ENCODE measurements at places on chromosomes 3 and 15.

DNA sequence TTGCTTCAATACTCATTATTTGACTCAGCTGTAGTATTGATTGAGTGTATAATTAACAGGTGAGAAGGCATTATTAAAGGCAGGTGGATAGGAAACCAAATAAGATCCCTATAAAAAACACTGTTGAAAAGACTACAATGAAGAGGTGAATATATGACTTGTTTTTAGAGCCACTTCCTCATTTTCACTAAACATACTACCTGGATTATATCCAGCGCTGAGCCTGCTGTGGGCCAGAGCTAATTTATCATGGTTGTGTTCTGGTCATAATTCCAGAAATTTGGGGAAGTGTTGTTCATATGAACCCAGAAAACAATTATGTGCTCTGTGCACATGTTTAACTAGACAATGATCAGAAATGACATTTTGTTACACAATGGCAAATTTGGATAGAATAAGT is 235.3 kb upstream of the MME start:
- DNase-seq: no peak

- DNase-seq: no peak
Measured at GRCh38 chr3:145134738-145135137, 1026.2 kb downstream of the PLOD2 start.

DNA sequence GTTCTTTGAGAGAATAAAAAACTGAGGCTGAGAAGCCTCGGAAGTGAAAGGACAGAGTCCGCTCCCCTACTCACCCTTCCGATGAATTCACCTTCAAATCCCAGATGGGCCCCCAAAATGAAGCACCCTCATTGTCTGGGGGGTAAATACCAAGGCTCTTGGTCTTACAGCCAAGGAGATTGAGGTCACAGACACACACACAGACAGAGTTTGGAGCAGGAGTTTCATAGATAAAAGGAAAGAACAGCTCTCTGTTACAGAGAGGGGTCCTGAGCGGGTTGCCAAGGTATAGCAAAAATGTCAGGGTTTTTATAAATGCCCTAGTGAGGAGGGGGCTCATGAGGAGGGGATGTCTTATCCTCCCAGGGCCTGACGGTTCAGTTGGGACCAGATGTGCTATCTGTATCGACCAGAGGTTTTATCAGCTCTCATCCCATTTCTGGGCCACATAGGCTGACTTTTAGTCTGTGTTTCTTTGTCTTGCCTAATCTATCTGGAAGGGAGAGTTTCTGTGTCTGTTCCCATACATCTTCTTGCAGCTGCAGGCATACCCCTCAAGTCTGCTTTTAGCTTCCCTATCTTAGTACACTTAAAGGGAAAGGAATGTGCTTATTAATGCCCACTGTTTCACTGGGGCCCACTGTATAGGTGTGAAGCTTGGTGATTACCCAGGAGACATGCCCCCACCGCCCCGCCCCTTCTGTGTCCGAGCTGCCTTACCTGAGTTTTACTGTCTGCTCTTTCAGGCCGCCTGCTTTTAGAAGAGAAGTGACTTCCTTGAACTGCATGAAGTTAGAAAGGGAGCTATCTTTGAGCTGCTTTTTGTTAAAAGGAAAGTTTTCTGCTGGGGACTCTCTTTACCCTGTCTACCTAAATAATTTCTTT is 66.8 kb upstream of the ATP11B start:
- DNase-seq: no peak

GRCh38 chr15:52246686-52247431 is 48.7 kb downstream of the MYO5C start:
- peak; percentile 73 for DNase-seq

DNA sequence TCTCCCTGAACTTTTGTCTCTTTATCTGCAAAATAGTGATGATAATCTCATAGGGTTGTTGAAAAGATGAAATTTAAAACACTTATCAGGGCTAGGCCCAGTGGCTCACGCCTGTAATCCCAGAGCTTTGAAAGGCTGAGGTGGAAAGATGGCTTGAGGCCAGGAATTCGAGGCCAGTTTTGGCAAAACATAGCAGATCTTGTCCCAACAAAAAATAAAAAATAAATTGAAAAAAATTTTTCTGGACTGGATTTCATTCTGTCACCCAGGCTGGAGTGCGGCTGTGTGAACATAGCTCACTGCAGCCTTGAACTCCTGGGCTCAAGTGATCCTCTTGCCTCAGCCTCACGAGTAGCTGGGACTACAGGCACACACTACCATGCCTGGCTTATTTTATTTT is 29.6 kb downstream of the LMLN start:
- no peak for DNase-seq

- DNase-seq: no peak
Measured at GRCh38 chr3:181901626-181902025, 189.9 kb downstream of the SOX2 start.

GRCh38 chr15:51229907-51230330 is 108.5 kb downstream of the CYP19A1 start:
- peak; percentile 61 for DNase-seq

DNA sequence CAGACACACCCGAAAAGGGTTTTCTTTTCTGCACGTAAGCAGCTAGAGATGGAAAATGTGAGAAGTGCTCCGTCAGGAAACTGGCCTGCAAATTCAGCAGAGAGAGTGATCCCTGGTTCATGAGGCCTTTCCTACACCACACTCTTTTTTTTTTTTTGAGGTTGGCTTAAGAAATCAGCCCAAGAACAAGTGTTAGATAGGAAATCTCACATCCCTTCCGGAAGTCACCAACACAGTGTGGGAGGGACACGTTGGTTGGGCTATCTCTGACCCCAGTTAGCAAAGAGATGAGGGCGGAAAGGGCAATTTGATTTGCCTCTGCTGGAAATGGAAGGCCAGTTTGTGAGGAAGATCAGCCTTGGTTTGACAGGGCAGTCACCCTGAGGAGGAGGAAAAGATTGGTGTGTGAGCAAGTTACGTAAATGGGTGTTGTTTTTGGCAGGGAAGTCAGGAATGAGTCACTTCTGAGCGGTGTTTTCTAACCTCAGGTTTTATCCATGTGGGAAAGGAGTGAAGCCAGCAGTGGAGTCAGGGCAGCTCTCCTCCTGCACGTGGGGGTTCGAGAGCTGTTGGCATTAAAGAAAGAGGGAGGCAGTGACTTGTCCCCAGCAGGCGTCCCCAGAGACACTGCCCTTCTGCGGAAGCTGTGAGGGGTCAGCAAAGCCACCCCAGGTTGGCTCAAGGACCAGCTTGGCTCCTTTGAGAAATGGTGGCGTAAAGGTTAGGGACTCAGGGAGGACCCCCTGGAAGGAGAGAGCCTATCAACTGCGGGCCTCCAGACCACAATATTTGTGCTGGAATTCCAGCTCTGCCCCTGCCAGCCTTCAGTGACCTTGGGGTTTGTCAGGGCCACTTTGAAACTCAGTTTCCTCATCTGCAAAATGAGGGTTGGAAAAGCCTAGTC is 237.6 kb upstream of the BHLHE40 start:
- DNase-seq: peak; percentile 81

- DNase-seq: no peak
Measured at GRCh38 chr3:128060473-128061381, 8.5 kb downstream of the SEC61A1 start.

- peak; percentile 75 for DNase-seq
Measured at GRCh38 chr3:142990721-142991120, 10.6 kb upstream of the U2SURP start.

GRCh38 chr3:134473868-134474546 is 11.8 kb downstream of the ANAPC13 start:
- peak; percentile 95 for DNase-seq

GRCh38 chr3:111904376-111905241 is 45.5 kb downstream of the PHLDB2 start:
- DNase-seq: peak; percentile 84

DNA sequence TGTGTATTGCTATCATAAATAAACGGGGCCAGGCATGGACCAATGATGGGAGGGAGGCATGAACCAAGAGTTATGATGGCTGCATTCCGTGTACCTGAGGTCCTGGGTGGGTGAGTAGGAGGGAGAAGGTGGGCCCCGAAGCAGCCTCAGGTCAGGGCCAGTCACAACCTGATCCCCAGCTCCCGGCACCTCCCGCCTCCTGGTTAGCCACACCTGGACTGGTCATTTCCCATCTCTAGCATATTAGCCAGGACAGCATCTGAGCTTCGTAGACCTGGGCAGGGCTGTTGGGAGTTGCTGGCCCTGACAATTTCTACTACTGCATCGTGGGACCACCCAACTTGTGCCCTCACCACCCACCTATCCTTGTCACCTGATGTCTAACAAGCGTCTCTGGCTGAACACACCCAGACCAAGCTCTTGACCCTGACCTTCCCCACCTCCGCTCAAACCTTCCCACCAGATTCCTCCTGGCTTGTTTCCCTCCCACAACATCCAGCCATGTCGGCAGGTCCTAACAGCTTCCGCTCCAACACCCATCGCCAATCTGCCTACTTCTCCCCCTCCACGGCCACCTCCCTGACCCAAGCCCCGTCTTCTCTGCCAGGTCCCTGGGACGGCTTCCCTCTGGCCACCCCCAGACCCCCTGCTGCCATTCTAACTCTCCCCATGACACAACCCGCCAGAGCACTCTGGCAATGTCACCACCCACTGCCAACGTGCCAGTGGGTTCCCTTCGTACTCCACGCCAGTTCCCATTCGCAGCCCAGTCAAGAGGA is 133.8 kb upstream of the IQSEC1 start:
- no peak for DNase-seq

- DNase-seq: no peak
Measured at GRCh38 chr15:38220606-38221273, 31.9 kb upstream of the SPRED1 start.

Data from inflammatory macrophage treated with lipopolysaccharide for 1 hour (primary cell).